Hindlimb muscle (tissue), 1 donor: ENCODE measurements at places on chromosomes 4 and X. TPM values are rescaled to one million over a fixed set of nuclear protein-coding genes. Genes with fewer than 3 reads are reported as not detected.

Gene SLC25A53
- polyA plus RNA-seq, result 6.5 TPM

Gene ZAR1
- not detected for polyA plus RNA-seq

Gene SORCS2
- polyA plus RNA-seq, result 6.9 TPM

Gene P2RY10
- polyA plus RNA-seq, result 0.54 TPM

Gene GPRASP1
- 9.8 TPM for polyA plus RNA-seq

DNA sequence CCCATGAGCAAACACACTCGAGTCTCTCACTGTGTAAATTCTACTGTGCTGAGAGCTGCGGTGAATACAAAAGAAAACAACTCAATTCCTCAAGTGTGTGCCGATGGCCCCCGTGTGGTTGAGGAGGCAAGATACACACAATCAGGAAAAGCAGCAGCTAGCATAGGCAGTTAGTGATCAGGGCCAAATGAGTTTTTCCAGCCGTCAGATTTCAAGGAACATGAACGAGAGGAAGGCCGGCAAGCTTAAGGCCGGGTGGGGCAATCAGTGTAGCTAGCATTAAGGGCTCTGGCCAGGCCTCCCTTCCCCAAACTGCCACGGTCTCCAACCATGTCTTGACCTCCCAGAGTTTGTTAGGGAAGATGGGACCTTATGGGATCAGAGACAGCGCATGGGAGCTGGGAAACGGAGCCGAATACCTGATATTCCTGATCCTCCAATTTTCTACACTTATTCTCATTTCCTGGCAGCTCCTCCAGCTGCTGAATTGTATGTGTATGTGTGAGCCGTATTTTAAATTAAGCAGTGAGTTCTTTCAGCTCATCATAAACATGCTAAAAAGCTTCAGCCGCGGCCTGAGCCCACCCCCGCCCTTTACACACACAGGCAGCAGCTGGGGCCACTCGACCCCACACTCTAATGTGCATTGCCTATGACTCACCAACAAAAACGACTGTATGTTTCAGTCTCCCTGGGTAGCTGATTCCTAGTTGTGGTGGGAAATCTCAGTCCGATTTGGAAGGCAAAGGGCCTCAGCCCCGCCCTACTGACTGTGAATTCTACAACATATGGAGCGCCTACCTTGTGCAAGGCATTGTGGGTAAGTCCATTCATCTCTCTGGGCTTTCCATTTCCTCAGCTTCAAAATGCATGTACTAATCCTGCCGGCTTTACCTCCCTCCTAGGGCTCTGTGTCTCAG lies 59.9 kb downstream of the RTL9 start:
- peak; percentile 64 for DNase-seq

DNA sequence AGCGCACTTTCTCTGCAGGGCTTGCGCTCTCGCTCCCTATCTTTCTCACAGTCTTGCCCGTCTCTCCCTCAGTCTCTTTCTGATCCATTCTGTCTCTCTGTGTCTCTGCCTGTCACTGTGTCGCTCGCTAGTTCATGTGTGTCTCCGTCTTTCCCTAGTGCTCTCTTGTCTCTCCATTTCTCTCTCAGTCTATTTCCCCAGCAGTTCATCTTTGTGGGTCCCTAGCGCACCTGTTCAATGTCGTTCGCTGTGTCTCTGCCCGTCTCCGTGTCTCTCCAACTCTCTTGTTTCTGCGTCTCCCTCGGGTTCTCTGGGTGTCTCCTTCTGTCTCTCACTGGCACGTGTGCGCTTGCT lies 1.5 kb downstream of the GPR101 start:
- no peak for DNase-seq

DNA sequence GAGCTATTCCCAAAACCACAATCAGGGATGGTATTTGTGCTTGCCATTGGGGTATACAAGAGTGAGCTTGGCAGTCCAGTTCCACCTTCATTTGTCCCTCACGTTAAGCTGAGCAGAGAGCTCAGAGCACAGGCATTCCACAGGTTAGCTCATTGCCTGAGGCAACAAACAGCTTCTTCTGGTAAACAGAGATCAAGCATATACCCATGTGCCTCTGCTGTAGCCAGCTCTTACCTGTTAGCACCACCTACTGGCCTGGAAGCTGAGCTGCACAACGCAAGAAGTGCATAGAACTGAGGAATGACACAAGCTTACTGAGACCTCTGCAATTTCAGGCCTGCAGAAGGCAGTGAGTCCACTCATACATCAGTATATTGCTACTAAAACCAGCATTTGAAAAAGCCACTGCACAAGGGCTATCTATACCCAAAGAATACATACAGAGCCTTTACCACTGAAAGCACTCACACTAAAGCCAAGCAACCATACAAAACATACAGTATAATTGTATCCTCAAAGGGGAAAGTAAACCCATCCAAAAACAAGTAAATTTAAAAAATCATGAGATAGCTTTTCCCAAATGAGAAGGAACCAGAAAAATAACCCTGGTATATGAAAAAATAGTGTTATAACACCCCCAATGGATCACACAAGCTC lies 258.3 kb upstream of the GABRA2 start:
- DNase-seq, result no peak
